Esophagus muscularis mucosa (tissue), 4 donors: ENCODE measurements at places on chromosomes 6 and 20. TPM values are rescaled to one million over a fixed set of nuclear protein-coding genes. Genes with fewer than 3 reads are reported as not detected.

DNA sequence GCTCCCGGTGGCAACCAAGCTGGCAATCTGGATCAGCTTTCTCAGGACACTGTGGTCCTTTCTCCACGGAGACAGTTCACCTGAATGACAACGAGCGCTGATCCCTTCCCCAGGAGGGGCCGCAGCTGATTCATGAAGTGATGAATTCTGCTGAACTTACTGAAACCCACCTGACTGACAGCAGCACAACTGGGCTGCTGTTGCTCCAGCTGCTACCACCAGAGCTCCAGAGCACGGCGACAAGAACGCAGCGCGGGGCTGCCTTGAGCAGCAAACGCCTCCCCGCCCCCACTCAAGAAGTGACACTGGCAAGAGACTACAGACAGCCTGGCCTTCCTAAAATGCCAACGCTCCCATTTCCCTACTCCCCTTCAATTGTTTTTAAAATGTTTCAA lies 10.0 kb downstream of the PXDC1 start:
- H3K27ac ChIP-seq = peak overlapping the region; percentile 61
- no peak for DNase-seq
- no peaks in the 10 kb centered on the region for H3K27me3 ChIP-seq
- peaks cover 32% of the 10 kb centered on the region for H3K36me3 ChIP-seq
- H3K4me3 ChIP-seq = no peak overlapping the region

The CTCFL gene
- total RNA-seq = not detected

The YIPF3 gene
- 95.1 TPM for total RNA-seq

The DLL1 gene
- 6.2 TPM for total RNA-seq

GRCh38 chr6:82331031-82331773 lies 32.4 kb upstream of the TPBG start:
- no peaks in the 10 kb centered on the region for H3K4me1 ChIP-seq
- H3K27me3 ChIP-seq = no peaks in the 10 kb centered on the region
- H3K36me3 ChIP-seq = no peaks in the 10 kb centered on the region

DNA sequence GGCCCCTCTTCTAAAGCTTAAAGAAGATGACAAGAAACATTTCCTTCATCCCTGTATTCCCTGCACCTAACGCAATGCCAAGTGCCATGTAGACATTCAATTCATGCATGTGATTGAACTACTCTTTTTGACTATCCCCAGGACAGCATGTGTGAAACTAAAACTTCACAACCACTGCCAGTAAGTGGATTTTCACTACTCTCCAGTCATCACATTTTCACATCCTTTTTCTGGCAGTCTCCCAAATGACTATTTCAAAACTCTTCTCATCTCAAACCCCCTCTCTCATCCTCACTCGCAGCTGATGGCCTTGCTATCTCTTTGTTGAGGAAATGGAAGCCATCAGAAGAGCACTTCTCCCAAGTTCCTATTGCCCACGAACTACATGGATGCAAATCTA lies 122.6 kb downstream of the OPRM1 start:
- H3K36me3 ChIP-seq = no peaks in the 10 kb centered on the region
- H3K27ac ChIP-seq = no peak overlapping the region
- H3K4me1 ChIP-seq = peaks cover 17% of the 10 kb centered on the region
- H3K27me3 ChIP-seq = no peaks in the 10 kb centered on the region

DNA sequence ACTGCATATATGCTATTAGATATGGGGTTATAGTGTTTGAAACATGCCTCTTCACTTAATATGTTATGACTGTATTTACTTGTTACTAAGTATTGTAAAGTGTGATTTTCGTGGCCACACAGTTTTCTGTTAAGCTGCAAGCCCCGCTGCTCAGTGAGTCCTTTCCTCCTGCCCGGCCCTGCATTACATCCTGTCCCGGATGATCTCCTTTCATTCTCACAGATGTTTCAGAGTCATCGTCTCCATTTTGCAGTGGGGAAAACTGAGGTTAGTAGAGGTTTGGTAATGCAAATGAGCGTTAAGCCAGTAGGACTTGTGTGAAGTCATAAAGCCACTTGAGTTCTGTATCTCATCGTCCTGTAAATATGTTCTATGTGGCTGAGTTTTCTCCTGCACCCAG lies 155.5 kb downstream of the CFAP61 start:
- peaks cover 11% of the 10 kb centered on the region for H3K4me1 ChIP-seq
- no peak overlapping the region for H3K4me3 ChIP-seq
- no peak overlapping the region for H3K27ac ChIP-seq
- H3K36me3 ChIP-seq = no peaks in the 10 kb centered on the region

DNA sequence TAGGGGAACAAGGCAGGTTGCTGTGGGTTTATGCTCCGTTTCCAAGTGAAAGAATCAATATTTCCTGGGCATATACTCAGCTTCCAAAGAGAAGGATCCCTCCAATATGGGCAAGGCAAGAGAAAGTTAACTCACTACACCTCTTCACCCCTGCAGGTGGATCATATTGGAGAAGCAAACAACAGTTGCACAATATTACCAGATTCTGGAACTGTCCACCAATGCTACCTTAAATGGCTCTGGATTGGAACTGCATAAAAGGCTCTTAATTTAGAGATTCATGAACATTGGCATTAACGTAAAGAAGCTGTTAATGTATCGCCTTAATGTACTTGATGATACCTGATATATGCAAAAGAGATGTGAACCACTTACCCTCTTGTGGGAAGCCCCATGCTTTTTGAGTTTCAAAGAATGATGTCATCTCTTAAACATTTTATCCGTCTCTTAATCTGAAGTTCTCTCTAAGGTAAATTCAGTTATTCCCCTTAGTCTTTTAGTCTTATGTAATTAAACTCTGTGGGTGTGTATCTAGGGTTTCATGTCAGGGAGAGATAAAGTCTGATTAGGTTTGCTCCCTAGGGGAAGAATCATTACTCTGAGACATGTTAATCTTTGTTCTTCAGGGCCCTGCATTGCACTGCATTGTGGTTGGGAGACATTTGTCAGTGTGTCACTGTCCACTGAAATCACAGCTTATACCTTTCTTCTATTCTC lies 99.5 kb downstream of the PHACTR1 start:
- no peak overlapping the region for H3K27ac ChIP-seq
- no peaks in the 10 kb centered on the region for H3K27me3 ChIP-seq
- H3K4me1 ChIP-seq = no peaks in the 10 kb centered on the region
- no peaks in the 10 kb centered on the region for H3K36me3 ChIP-seq
- H3K4me3 ChIP-seq = no peak overlapping the region

The CST7 gene
- 1.5 TPM for total RNA-seq

The EDN3 gene
- 10.6 TPM for total RNA-seq

GRCh38 chr6:25192590-25193459 lies 86.3 kb upstream of the CARMIL1 start:
- no peak overlapping the region for H3K4me3 ChIP-seq
- no peak for DNase-seq
- peaks cover 15% of the 10 kb centered on the region for H3K4me1 ChIP-seq
- no peaks in the 10 kb centered on the region for H3K36me3 ChIP-seq

The ESF1 gene
- total RNA-seq = 16.2 TPM

GRCh38 chr20:37411408-37412219 lies 65.7 kb downstream of the SRC start:
- no peaks in the 10 kb centered on the region for H3K27me3 ChIP-seq
- no peaks in the 10 kb centered on the region for H3K4me1 ChIP-seq
- no peaks in the 10 kb centered on the region for H3K36me3 ChIP-seq
- peak overlapping the region; percentile 30 for H3K4me3 ChIP-seq

The TAGAP gene
- total RNA-seq = 1.7 TPM

GRCh38 chr20:51756653-51757052 lies 11.5 kb downstream of the ATP9A start:
- H3K27me3 ChIP-seq = no peaks in the 10 kb centered on the region
- no peak overlapping the region for H3K4me3 ChIP-seq
- no peak overlapping the region for H3K27ac ChIP-seq
- DNase-seq = no peak
- peaks cover 55% of the 10 kb centered on the region for H3K4me1 ChIP-seq
- H3K36me3 ChIP-seq = no peaks in the 10 kb centered on the region

DNA sequence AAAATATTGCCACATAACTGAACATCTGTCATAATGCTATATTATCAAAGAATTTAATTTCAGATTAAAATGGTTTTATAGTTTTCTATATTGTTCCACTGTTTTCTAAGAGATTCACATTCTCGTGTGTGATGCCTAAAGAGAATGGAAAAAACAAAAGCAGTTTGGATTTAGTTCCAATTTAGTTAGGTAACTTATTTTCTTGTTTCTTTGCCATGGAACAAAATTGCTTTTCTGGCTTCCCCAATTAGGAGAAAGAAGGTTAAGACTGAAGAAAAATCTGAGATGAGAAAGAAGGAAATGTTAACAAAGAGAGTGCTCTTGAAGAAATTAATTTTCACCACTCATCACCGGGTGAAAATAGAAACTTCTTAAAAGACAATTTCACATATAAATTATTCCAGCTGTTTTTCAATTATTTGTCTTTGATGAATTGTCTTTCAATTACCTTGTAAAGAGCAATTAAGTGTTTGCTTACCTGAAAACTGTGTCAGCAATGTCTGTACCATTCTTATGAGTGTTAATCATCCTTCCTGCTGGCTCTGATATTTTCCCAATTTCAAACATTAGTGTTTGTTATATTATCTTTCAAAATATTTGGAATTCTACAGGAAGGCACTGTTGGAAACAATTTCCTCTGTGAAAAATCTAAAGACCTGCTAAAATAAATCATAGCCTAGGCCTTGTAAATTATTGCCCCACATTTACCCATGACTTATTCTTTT lies 19.5 kb downstream of the PHACTR2 start:
- H3K4me3 ChIP-seq = no peak overlapping the region
- H3K27me3 ChIP-seq = no peaks in the 10 kb centered on the region
- H3K27ac ChIP-seq = peak overlapping the region; percentile 55

DNA sequence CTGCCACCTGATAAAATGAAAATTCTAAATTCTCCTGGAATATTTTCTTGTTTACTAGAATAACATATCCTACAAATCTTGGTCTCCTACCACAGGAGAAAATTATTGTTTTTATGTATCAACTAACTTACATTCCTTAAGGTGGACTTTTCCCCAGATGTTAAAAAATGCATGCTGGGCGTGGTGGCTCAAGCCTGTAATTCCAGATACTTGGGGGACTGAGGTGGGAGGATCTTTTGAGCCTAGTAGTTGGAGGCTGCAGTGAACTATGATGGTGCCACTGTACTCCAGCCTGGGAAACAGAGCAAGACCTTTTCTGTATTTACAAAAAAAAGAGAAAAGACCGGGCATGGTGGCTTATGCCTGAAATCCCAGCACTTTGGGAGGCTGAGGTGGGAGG lies 27.9 kb upstream of the TFAP2C start:
- H3K4me3 ChIP-seq = no peak overlapping the region
- H3K27me3 ChIP-seq = no peaks in the 10 kb centered on the region
- no peak overlapping the region for H3K27ac ChIP-seq
- H3K36me3 ChIP-seq = no peaks in the 10 kb centered on the region

- no peaks in the 10 kb centered on the region for H3K36me3 ChIP-seq
- peaks cover 13% of the 10 kb centered on the region for H3K4me1 ChIP-seq
- H3K27me3 ChIP-seq = no peaks in the 10 kb centered on the region
These were observed 60.1 kb upstream of the TAGAP start for GRCh38 chr6:159104931-159105330.
